NCI-H748 treated with DMSO at 0.1 percent for 48 hours (cell line): ENCODE measurements at places on chromosomes 6 and 20.

GRCh38 chr6:166836785-166837718, 119.3 kb downstream of the RNASET2 start:
- no peak for DNase-seq

DNA sequence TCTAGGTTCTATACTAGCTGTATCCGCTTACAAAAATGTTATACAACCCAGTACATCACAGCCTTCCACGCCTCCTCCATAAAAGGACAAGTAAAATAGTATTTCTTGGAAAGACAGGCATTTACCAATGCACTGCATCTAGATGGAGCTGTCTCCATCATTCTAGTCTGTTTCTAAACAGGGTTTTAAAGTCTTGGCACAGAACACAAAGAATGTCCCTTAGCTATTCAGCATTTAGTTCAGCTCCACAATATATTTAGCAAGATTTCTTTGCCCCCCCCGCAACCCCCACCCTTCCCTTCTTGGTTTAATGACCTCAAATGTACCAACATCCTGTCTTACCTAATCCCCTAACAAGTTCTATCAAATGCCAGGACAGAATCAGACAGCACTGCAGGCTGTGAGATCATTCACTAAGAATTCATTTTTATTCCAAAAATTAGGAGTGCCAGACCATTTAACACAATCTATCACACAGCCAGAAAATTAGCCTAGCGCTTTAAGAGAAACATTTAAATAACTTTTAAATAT, 198.6 kb downstream of the BACH2 start:
- no peak for DNase-seq

DNA sequence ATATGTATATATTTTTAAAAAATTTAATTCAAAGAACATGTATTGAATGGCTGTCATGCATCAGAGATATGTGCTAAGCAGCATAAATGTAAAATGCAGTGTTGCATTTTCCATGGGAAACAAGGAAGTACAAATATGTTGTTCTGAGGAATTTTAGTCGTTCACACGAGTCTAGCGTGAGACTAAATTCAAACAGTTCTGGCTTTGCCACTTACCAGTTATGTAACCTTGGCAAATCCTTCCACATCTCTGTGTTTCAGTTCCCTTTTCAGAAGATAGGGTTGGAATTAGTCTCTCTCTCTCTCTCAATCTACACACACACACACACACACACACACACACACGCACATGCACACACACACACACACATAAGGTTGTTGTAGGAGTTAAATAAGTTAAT, 305.4 kb downstream of the UTRN start:
- DNase-seq: no peak

GRCh38 chr6:134235937-134236751, 81.8 kb downstream of the SGK1 start:
- DNase-seq: no peak

GRCh38 chr20:64176551-64176950, 12.3 kb downstream of the MYT1 start:
- DNase-seq: no peak

- no peak for DNase-seq
These were observed 12.0 kb downstream of the TCP1 start for GRCh38 chr6:159777240-159777904.

- no peak for DNase-seq
These were observed 35.6 kb upstream of the KCNK16 start for GRCh38 chr6:39357998-39358686.

GRCh38 chr6:36978421-36979346, 7.3 kb downstream of the MTCH1 start:
- no peak for DNase-seq

GRCh38 chr20:45052698-45053429, 48.1 kb downstream of the KCNS1 start:
- no peak for DNase-seq

DNA sequence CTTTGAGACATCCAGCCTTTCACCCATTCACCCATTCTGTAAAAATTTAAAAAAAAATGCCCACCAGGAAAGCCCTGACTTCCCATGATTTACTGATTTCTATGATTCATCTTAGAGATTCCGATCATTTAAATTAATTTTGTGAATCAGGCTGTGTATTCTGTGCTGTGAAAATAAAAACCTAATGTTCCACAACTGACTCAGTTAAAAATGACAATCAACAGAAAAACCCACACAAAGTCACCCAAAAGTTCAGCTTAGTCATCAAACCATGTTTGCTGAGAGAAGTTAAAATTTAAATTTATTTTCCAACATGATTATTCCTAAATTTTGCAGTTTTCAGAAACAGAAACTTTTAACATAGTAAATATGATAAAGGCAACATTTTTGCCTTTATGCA, 509.9 kb downstream of the TENT5A start:
- DNase-seq: no peak

- no peak for DNase-seq
These were observed 111.0 kb downstream of the SOBP start for GRCh38 chr6:107600936-107601335.

GRCh38 chr6:169313347-169314010, 59.8 kb upstream of the THBS2 start:
- no peak for DNase-seq

DNA sequence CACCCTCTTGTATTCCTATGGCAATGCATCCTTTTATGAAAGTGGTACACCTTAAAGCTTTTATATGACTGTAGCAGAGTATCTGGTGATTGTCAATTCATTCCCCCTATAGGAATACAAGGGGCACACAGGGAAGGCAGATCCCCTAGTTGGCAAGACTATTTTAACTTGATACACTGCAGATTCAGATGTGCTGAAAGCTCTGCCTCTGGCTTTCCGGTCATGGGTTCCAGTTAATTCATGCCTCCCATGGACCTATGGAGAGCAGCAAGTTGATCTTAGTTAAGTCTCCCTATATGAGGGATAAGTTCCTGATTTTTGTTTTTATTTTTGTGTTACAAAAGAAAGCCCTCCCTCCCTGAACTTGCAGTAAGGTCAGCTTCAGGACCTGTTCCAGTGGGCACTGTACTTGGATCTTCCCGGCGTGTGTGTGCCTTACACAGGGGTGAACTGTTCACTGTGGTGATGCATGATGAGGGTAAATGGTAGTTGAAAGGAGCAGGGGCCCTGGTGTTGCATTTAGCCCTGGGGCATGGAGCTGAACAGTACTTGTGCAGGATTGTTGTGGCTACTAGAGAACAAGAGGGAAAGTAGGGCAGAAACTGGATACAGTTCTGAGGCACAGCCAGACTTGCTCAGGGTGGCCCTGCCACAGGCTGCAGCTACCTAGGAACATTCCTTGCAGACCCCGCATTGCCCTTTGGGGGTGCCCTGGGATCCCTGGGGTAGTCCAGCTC, 292.1 kb downstream of the ESR1 start:
- no peak for DNase-seq

GRCh38 chr20:4870906-4871305, 130.4 kb downstream of the SLC23A2 start:
- no peak for DNase-seq

DNA sequence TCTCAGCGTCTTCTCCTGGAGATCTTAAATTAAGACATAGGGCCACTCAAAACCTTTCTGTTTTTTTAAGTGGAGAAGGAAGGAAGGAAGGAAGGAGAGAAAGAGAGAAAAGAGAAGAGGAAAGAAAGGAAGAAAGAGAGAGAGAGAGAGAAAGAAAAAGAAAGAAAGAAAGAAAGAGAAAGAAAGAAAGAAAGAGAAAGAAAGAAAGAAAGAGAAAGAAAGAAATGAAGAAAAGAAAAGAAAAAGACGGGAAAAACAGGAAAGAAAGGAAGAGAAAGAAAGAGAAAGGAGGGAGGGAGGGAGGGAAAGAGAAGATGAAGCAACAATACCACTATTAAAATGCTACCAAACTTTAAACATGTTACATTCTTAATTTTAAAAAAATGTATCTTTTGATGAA, 336.5 kb upstream of the ARID1B start:
- no peak for DNase-seq

GRCh38 chr6:144131248-144131709, 19.0 kb upstream of the STX11 start:
- DNase-seq: no peak

DNA sequence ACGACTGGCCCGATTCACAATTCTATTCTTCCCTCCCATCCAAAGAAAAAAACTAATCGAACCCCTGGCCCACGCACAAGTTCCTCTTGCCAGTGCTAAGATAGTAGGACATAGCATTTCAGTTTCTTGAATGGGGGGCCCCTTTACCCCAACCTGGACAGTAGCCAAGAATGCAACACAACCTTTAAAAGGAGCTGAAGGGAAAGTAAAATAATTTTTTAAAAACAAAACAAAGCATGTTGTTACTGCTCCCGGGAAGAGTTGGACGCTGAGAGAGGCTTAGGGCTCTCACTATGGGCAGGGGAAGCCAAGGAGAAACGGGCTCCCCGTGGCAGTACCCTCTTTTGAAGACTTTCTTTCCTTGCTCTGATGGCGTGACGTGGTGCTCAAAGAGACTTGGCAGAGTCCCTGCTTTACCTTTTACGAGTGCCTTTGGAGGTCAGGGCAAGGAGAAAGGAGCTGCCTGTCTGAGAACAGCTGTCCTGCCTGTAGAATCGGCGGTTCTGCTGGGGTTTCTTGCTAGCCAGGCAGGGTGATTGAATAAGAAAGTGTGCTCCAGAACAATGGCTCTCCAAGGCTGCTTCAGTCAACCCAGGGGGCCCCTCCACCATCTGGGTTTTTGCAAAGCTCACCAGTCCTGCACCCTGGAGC, 5.8 kb downstream of the TFAP2C start:
- no peak for DNase-seq

DNA sequence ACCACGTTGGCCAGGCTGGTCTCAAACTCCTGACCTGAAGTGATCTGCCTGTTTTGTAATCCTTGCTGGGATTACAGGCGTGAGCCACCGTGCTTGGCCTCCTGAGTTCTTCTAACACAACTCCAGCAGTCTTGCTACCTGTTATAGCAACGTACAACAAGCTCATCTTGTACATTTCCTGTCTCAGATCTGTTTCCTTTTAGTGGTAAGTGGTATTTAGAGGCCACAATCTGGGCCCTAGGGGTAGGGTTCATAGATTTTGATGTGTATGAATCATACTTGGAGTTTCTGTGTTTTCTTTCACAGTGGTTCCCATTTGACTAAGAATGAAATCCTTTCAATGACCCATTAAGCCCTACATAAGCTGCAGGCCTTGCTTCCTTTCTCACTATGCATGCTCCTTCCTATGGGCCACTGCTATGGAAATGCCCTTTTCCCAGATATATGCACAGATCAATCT, 27.1 kb upstream of the SYNCRIP start:
- DNase-seq: no peak
